Cerebellum (tissue), 4 donors: ENCODE measurements at places on chromosomes 11 and 22. TPM values are rescaled to one million over a fixed set of nuclear protein-coding genes. Genes with fewer than 3 reads are reported as not detected.

GRCh38 chr11:61841636-61842527 is 13.8 kb downstream of the FADS2 start:
- DNase-seq, result peak; percentile 44

Gene CNGA4
- total RNA-seq, result 0.36 TPM

Gene KDM4E
- not detected for total RNA-seq

DNA sequence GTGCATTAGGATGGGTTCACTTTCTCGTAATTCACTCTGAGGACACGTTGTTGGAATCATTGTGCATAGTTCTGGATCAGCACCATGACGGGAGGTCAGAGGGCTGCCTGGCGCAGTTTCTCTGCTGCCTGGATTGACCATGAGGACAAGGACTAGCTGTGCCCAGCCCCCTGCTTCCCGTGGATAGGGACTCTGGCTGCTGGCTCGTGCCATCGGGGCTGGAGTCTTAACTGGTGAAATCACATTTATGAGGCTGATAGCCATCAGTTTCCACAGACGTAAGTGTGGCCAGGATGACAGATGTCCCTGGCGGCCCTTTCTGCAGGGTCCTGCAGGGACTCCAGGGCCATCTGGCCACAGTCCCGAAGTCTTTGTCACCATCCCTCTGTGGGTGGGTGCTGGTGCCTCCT is 24.1 kb upstream of the GRAMD4 start:
- DNase-seq, result peak; percentile 45

DNA sequence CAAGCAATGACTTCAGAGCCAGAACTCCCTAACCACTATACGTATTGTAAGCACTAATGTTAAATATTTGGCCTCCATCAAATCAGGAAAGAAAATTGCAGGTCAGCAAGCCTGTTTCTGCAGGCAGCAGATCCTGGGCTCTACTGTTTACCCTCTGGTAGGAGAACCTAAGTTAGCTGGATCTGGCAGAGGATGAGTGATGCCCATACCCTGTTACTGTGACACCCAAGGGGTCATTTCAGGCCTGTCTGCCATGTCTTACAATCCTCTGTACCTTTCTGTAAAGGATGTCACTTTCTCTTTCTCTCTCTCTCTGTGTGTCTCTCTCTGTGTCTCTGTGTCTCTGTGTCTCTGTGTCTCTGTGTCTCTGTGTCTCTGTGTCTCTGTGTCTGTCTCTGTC is 106.9 kb downstream of the CSNK2A3 start:
- no peak for DNase-seq

Gene APOL5
- not detected for total RNA-seq

Gene CHST1
- total RNA-seq, result 9.8 TPM
